ENCODE measurements at places on chromosomes 12 and 14.
A peak's percentile ranks its signal among the peaks of the same experiment; 100 is the strongest.

DNA sequence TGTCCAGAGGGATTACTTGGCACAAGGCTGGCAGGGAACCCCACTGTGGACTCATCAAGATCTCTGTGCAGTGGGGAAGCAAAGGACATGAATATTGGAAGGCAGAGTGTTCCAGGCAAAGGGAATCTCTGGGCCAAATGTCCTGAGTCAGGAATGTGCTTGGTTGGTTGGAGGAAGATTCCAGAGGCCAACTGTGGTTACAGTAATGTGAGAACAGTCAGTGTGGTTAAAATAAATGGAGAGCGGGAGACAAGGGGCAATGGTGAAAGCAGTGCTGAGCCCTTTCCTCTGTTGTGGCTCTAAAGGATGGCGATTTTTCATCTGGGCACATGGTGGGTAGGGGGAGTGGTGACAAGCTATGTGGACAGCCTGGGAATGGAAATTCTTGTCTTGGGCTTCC lies 948.2 kb downstream of the BCL11B start:
- no peak for DNase-seq

GRCh38 chr12:19539836-19540235 lies 100.5 kb downstream of the AEBP2 start:
- no peak for DNase-seq

GRCh38 chr14:87108726-87109125 lies 884.3 kb downstream of the GALC start:
- no peak for DNase-seq

DNA sequence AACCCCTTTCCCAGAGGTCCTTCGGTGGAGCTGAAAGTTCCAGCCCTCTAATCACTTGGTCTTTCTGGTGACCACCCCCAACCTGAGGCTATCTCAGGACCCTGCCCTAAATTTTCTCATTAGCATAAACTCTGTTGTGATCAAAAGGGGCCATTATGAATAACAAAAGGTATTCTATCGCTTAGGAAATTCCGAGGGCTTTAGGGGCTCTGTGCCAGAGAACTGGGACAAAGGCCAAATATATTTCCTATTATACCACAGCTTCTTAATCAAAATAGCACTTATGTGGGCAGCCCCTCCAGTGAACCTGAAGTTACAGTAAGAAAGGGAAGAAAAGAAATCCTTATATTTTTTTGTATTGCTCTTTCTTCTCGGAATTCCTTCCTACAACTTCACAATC lies 125.3 kb upstream of the NPAS3 start:
- no peak for DNase-seq

DNA sequence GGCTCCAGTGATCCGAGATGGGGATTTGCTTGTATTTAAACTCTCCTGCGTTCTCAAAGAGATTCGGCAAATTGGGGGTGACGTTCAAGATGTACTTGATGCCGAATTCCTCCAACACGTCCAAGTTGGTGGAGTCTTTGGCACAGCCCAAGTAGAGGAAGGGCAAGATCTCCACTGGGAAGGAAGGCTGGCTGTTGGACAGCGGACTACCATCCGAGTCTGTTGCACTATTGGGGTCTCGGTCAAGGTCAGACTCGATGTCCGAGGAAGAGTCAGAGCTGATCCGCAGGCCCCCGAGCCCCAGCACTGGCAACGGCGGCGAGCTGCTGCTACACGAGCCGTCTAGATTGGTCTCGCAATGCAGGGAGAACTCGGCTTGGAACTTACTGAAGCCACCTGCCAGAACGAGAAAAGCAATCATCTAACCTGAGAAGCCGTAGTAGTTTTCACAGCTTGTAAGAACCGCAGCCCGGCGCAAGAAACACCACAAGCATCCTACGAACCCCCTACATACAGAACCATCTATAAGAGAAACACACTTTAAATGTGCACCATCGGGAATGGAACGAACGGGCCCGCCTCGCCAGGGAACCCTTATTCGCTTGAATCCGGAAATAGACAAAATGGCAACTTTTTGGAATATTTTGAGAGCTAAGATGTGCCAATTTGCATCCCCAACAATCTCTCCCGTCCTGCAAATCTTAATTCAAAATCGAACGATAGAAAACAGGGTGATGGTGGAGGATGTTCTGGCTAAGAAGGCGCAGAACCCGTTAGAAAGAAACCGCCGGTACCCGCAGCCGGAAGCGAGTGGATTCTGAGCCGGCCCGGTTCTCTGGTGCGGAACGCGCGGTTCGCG lies 1.4 kb downstream of the DUSP6 start:
- no peak for DNase-seq

DNA sequence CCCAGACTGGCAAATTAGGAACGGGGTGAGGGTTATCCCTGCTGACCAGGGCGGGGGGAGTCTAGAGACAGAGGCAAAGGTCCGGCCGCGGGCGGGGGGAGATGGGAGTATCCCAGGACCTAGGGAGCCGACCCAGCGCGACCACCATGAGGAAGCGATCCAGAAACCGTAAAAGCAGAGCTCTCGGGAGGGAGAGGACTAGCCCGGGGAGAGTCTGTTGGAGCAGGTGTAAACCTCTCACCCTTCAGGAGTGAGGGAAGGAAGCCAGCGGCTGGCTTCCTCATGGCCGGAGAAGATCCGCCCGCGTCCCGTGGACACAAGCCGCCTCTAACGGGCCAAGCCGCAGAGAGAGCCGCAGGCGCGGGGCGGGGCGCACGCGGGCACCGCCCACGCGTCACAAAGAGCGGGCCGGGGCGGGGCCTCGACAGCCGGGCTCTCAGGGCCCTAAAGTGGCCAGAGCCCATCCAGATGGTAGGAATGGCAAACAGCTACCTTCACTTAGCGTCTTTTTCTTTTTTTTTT lies at the start of gene ACRBP:
Gene ACRBP, minus strand, starts transcription at position 350 of the 522 bp plus-strand sequence. Its CDS starts 66 bp downstream, at position 284.
- no peak for DNase-seq

DNA sequence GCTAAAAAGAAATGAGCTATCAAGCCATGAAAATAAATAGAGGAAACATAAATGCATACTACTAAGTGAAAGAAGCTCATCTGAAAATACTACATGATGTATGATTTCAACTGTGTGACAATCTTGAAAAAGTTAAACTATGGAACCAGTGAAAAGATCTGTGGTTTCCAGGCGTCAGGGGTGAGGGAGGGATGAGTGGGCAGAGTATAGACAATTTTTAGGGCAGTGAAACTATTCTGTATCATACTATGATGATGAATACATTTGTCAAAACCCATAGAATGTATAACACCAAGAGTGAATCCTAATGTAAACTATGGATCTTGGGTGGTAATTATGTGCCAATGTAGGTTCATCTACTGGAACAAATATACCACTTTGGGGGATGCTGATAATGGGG lies 21.3 kb downstream of the SPX start:
- no peak for DNase-seq

DNA sequence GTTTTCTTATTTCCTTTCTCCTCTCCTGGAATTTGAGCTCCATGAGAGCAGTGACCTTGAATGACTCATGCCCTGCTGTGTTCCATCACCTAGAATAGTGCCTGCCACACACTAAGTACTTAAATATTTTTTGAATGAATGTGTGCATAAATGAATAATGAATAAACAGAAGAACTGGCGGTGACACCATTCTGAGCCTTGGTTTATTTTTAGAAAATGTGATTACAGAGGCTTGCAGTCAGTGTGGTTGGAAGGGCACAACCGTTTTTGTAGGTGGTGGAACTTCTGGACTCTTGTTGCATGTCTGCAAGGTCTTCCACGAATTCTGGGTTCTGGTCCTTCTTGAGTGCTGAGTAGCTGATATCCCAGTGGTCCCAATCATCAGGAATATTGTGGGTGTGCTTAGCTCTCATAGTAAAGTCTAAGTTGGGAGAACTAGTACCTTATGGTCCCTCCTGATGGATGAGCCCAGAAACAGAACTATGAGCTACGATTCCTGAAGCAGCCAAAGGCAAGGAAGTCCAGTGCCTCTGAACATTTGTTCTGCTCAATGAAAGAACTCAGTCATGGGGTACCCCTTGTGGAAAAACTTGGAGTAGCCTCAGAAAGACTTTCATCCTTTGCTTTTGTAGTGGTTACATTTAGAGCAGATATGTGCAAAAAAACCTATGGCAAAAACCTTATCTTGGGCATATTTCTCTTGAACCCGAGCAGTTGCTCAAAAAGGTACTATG lies 28.8 kb upstream of the BHLHE41 start:
- DNase-seq = no peak

DNA sequence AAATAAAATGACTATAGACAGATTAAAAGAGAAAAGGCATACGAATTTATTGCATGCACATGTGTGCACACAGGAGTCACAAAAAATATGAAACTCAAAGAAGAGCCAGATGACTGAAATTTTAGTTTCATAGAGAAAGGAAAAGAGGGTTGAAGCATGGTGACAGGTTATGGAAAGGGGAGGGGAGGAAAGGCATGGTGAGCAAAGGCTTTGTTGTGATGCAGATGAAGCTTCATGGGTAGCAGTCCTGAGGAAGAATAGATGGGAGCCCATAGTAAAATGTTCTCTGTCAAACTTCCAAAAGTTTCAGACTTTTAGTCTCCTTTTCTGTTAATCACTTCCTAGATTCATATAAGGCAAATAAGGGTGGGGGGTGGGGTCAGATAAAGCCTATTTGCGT lies 612.7 kb upstream of the ATP2B1 start:
- DNase-seq = no peak

GRCh38 chr14:52551696-52552062 lies 626 bp downstream of the TXNDC16 start:
- DNase-seq = peak; percentile 25

- no peak for DNase-seq
Observed at GRCh38 chr12:113239288-113239771, 18.1 kb downstream of the TPCN1 start.

GRCh38 chr12:121861636-121862254 lies 3.1 kb upstream of the HPD start:
- DNase-seq = peak; percentile 37

GRCh38 chr14:99231850-99232713 lies 39.9 kb downstream of the BCL11B start:
- DNase-seq = no peak

GRCh38 chr14:54109521-54110120 lies 153.0 kb upstream of the BMP4 start:
- no peak for DNase-seq

GRCh38 chr14:77139540-77140358 lies 1.8 kb downstream of the ZDHHC22 start:
- peak; percentile 73 for DNase-seq

- no peak for DNase-seq
Observed at GRCh38 chr14:94764573-94764972, 5.3 kb downstream of the GSC start.

- DNase-seq = no peak
Observed at GRCh38 chr12:104568935-104569334, 112.2 kb downstream of the CHST11 start.

- DNase-seq = no peak
Observed at GRCh38 chr12:40138526-40138925, 32.6 kb upstream of the SLC2A13 start.

DNA sequence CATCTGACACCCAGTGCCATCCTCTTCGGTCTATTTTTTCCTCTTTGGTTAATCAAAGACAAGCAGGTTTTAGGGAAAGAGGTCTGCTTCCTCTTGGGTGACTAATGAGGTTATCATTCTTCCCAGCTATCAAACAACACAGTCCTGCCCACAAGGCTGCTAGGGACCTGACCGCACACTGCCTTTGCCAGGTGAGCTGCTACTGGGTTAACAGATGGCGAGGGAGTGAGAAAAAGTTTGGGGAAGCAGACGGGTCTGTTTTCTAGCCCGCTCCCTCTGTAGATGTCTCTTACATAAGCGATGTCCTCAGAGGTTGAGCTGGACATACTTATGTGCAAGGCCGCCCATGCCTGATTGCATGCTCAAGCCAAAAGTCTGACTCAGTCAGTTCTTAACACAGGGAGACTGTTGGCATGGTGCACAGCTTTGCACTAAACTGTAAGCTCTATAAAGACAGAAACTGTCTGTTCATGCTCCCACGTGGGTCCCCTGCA lies 94.1 kb downstream of the SLC15A4 start:
- DNase-seq = no peak

DNA sequence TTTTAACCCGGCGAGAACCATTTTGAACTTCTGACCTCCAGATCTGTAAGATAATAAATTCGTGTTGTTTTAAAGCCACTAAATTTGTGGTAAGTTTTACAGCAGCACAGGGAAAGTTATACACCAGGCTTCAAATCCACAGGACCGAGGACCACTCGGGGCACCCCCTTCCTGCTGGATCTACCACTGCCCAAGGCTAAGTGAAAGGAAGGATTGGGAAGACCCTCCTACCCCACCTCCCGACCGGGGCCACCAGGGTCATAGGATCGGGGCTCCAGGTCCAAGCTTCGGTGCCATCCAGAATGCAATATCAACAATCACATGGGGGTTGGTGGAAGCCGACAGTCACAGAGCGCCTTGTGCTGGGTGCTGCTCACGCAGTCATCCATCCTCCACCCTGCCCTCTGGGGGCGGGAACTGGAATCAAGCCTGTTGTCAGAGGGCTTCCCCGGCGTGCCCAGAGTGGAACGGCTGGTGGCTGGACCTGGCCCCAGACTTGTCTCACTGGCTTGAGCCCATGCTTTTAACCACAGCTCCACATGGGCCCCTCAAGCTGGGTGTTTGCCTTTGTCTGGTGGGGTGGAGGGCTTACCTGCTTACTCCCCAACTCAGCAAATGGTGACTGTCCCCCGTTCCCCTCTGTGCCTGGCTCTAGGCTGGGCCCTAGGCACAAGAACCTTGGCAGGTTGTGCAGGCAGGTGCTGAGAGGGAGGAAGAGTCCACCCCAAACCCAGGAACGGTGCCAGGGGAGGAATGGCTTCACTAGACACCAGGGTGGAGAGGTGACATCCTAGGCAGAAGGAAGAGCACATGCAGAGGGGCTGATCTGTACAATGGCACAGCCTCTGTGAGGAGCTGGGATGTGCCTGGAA lies 180.3 kb upstream of the RTL1 start:
- peak; percentile 17 for DNase-seq

DNA sequence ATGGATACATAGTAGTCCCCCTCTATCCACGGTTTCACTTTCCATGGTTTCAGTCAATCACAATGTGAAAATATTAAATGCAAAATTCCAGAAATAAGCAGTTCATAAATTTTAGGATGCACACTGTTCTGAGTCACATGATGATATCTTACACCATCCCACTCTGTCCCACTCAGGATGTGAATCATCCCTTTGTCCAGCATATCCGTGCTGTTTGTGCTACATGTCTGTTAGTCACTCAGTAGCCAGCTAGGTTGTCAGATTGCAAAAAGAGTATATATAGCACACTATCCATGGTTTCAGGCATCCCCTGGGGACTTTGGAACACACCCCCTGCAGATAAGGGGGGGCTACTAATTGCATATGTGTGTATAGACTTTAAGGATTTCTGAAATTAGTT lies 8.1 kb upstream of the NAA30 start:
- no peak for DNase-seq

- DNase-seq = no peak
Observed at GRCh38 chr12:43655586-43655985, 103.0 kb downstream of the PUS7L start.

- DNase-seq = no peak
Observed at GRCh38 chr12:25301798-25302197, 51.1 kb upstream of the KRAS start.

GRCh38 chr14:90665321-90666000 lies 150.8 kb downstream of the TTC7B start:
- DNase-seq = no peak

GRCh38 chr14:93114713-93115068 lies 1.0 kb downstream of the ITPK1 start:
- no peak for DNase-seq

Measured in WERI-Rb-1 (cell line).